ENCODE measurements at places on chromosomes 6 and 20.

DNA sequence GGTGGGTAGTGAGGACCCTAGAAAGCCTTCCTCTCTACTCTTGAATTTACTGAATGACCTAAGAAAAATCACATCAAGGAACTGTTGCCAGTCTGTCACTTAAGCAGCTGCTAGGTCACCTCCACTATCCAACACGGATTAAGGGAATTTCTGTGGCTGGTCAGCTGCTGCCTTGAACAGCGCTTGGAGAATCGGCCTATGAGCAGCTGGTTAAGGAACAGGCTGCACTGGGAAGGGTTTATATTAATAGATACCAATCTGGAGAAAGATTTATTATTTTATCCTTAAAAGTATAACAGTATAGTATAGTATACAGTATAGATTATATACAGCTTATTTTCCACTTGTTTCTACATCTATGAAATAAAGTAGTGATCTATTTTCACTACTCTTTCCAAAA is 6.5 kb downstream of the PTPRK start:
- DNase-seq: no peak

- no peak for DNase-seq
These were observed 45.9 kb downstream of the BMP7 start for GRCh38 chr20:57220337-57221145.

DNA sequence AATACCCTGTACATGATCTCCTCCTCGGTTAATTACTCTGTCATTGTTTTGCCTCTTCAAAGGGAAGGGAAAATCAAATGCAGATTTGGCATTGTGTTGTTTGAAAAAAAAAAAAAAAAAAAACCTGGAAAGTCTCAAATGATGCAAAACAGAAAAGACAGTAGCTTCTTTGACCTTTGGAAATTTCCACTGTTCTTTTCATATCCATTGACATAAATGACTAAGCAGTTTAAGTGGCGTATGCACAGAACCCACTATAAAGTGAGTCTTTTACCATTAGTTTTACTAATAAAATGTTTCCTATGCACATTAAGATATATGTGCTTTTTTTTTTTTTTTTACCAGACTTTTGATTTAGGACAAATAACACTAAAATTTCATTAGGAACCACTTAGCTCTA is 704.3 kb downstream of the TFAP2A start:
- DNase-seq: no peak

- no peak for DNase-seq
These were observed 35.8 kb downstream of the GCM1 start for GRCh38 chr6:53112871-53113270.

DNA sequence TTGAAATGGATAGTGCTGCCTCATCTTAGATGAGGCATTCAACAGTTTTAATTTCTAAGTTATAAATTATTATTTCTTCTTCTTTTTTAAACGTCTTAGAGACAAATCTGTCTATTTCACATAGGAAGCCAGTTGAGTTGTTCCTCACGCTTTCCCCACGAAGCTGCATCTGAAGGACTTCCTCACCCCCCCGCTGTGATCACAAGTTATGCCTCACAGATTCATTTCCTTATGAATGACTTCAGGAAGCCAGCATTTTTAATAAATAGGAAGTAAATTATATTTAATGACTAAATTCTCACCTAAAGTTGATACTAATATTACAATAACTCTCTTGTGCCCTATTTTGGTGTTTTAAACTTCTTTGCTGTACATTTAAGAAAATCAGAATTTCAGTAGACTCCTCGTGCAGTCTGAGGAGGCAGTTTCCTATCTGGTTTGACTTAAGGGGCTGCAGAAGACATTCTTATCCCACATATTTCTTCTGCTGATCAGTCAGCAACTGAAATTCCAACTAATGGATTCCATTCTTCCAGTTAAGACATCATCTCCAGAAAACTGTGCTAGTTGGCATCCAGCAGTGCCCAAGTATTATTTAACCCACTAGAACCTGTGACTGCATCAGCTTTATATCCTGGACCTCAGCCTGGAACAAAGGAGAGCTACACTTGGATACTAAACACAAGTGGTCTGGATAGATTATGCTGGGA is 182.7 kb upstream of the CCN2 start:
- no peak for DNase-seq

DNA sequence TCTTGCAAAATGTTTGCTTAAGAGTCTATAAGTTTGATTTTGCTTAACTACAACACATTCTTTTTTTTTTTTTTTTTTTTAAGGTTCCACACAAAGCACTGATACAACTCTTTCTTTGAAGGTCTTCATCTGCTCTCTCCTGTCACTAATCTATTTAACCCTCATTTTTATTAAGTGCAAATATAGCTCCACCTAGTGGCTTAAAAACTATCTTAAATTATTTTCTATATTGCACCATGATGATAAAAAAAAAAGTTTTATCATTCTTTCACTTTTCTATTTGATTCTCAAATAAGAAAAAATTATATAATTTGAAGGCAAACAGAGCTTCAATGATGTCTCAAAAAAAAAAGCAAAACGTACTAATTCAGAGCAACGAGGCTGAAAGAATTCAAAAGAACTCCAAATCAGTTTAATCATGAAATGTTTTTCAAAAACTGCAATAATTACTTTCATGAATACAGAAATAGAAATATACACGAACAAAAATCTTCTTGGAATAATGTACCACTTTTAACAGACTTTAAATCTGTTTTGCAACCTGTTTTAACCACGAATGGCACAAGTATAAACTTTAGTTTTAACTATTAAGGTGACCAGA is 12.8 kb downstream of the ESF1 start:
- DNase-seq: peak; percentile 31

DNA sequence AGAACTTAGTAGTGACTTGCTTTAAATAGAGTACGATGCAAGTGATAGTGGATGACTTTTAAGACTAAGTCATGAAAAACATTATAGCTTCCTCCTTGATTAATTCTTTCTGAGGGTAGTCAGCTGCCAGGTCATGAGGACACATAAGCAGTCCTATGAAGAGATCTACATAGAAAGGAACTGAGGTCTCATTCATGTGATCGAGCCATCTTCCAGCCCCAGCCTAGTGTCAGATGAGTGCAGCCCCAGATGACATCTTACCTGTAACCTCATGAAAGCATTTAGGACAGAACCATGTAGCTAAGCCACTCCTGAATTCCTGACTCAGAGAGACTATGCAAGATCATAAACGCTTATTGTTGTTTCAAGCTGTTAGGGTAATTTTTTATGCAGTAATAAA is 67.7 kb downstream of the AK9 start:
- DNase-seq: no peak

- DNase-seq: peak; percentile 53
These were observed 12.2 kb upstream of the SERPINB1 start for GRCh38 chr6:2853769-2854395.

- no peak for DNase-seq
These were observed 1109.0 kb upstream of the FLRT3 start for GRCh38 chr20:15446373-15446772.

- DNase-seq: no peak
These were observed 5.6 kb upstream of the KLHL31 start for GRCh38 chr6:53671111-53671510.

GRCh38 chr20:34952671-34953070 is 2.9 kb downstream of the GSS start:
- no peak for DNase-seq

GRCh38 chr6:127446356-127446755 is 12.8 kb downstream of the KIAA0408 start:
- no peak for DNase-seq

GRCh38 chr6:30844118-30844535 is 40.2 kb upstream of the DDR1 start:
- DNase-seq: no peak

DNA sequence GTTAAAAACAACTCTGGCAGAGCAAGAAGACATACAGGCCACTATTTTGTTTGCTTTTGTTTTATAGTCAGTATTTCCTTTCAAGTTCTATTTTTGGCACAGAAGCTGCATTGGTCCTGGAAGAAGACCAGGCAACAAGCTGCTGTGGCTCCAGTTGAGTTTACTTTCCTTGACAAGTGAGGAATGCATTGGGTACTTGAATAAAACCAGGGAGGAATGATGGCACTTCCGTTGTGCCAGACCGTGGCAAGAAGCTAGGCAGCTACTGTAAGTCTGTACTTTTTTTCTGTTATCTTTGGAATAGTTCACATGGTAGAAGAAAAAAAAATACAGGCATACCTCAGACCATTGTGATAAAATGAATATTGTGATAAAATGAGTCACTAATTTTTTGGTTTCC is 66.3 kb downstream of the NCOA3 start:
- no peak for DNase-seq

DNA sequence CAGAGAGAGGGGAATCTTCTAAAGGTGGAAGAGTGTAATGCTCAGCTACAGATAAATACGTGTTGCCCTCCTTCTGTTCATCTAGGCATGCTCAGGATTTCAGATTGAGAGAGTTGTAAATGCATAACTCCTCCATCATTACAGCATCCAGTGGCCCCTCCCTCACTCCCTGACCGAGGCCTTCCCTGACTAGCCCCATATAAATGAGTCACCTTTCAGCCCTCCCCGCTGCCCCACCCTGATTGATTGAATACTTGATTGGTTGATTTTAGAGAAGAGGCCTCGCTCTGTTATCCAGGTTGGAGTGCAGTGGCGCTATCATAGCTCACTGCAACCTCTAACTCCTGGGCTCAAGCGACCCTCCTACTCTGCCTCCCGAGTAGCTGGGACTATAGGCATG is 193.7 kb downstream of the EYA2 start:
- DNase-seq: no peak

GRCh38 chr6:75946146-75946831 is 126.2 kb downstream of the IMPG1 start:
- no peak for DNase-seq

DNA sequence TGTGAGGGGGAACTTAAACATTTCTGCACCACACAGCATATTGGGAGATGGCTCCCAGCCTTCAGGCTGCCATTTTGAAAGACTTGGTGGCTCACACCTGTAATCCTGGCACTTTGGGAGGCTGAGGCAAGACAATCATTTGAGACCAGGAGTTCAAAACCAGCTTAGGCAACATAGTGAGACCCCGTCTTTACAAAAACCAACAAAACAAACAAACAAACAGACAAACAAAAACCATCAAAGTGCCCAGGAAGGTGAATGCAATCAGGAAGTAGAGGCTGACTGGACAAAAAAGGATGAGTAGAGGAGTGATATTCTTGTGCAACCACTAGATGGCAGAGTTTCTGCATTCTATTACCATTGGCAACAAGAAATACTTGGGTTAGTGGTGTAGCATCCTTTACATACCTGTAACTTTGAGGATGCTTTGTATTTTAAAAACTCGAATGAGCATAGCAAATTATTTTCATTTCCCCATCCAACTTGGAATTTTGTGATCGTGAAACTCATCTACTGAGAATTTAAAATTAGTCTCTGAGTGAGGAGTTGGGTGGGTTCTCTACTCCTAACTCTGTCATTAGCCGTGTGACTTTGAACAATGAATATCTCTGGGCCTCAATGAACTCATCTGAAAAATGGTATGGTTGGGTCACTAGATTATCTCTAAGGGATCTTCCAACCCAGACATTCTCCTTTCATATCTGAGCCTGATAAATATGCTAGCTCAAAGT is 84.4 kb downstream of the CRYBG1 start:
- DNase-seq: peak; percentile 64

GRCh38 chr6:112367628-112368027 is 20.5 kb downstream of the RFPL4B start:
- no peak for DNase-seq

GRCh38 chr6:134132494-134133141 is 80.2 kb upstream of the SLC2A12 start:
- DNase-seq: no peak

DNA sequence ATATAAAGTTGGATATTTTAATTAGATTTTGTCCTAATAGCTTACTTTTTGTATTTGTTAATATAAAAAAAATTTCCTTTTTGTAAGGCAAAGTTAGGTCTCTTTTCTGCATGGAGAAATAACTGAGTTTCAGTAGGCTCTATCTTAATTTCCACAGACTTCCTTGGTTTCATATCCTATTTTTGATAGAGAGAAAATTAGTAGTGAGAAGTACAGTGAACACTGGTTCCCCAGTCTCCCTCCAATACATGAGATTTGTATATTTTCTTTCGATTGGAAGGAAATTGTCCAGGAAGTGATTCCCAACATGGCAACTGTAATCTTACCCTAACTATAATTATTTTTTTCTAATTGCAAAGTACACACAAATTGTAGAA is 26.4 kb downstream of the TRIM27 start:
- no peak for DNase-seq

- DNase-seq: no peak
These were observed 425.9 kb upstream of the JARID2 start for GRCh38 chr6:14819840-14820420.

- no peak for DNase-seq
These were observed 8.8 kb downstream of the WFDC3 start for GRCh38 chr20:45782890-45783289.

DNA sequence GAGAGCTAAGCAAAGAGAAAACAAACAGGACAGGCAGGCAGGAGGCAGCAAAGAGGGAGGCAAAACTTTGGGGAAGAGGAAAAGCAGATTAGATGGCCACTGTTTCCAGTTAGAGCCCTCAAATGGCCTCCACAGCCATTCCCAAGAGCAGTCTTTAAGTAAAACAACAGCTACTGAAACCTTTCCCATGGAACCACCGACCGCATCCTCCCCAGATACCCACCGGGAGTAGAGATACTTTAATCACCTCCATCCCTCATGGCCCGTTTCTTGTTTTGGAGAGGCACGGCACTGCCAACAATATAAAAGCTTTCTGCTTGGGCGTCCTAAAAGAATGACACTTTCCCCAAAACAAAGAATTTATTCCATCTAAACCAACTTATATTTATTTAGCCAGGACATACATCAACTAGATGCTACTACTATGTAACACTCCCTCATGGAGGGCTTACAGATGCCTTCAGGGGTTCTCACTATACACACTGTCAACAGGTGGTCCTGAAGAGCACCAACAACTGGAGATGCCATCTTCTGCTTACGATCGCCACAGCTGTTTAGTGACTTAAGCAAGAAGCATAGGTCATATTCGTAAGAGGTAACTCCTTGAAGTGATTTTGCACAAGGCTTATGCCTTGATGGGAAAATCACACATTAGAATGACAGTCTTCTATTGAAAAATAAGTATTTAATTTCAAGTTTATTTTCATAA is 43.4 kb downstream of the CNKSR3 start:
- no peak for DNase-seq

GRCh38 chr6:155100087-155100486 is 105.0 kb downstream of the TIAM2 start:
- DNase-seq: no peak

- no peak for DNase-seq
These were observed 34.5 kb downstream of the C20orf203 start for GRCh38 chr20:32639284-32639683.

- no peak for DNase-seq
These were observed 136.9 kb downstream of the FOXO3 start for GRCh38 chr6:108697561-108698161.

- DNase-seq: no peak
These were observed 90.9 kb upstream of the MAP7 start for GRCh38 chr6:136641166-136641565.

GRCh38 chr20:23370274-23370673 is 8.3 kb downstream of the GZF1 start:
- DNase-seq: no peak

DNA sequence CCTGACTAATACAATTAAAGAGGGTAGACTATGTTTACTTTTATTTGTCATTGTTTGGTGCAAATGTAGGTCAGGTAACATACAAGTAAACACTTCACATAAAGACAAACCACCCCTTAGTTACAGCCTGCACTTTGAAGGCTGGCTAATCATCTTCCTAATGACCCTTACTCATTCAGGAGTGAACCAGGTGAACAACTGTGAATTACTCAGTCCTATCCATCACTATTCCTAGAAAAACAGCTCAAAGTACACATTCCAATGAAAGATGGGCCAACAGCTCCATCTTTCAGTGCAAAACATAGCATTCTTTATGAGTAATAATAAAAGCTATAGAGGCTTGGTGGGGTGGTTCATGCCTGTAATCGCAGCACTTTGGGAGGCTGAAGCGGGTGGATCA is 78.2 kb downstream of the FRK start:
- DNase-seq: no peak
